ENCODE measurements at places on chromosomes 7 and 10.

- no peak for DNase-seq
- no peaks in the 10 kb centered on the region for H3K27me3 ChIP-seq
- no peaks in the 10 kb centered on the region for H3K36me3 ChIP-seq
- no peak overlapping the region for H3K27ac ChIP-seq
- no peaks in the 10 kb centered on the region for H3K4me1 ChIP-seq
Measured at GRCh38 chr10:12638103-12638502, 288.8 kb downstream of the CAMK1D start.

GRCh38 chr7:46654546-46655443, 733.7 kb upstream of the IGFBP3 start:
- H3K4me3 ChIP-seq: no peak overlapping the region
- H3K27me3 ChIP-seq: no peaks in the 10 kb centered on the region
- no peak for DNase-seq

- peaks cover 31% of the 10 kb centered on the region for H3K36me3 ChIP-seq
- no peak overlapping the region for H3K27ac ChIP-seq
- no peaks in the 10 kb centered on the region for H3K4me1 ChIP-seq
- DNase-seq: no peak
- no peaks in the 10 kb centered on the region for H3K27me3 ChIP-seq
Measured at GRCh38 chr7:97865104-97865503, 7.1 kb downstream of the ASNS start.

DNA sequence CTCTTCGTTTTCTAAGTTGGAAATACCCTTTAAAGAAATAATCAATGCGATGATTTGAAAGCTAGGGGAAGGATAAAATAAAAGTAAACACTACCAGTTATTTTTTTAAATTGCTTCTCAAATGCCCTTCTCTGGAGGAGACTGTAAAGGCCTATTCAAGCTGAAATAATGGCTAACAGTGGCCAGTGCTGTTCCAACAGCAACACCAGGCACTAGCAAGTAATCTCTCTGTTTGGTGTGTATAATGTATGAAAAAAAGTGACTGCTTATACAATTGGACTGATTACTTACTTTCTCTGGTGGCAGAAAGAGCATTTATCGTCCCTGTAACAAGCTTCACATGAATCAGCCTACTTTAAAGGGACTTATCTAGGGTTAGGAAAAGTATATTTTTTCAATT, 102.7 kb downstream of the CSTF2T start:
- no peaks in the 10 kb centered on the region for H3K36me3 ChIP-seq
- no peak overlapping the region for H3K27ac ChIP-seq
- no peaks in the 10 kb centered on the region for H3K27me3 ChIP-seq
- DNase-seq: no peak
- H3K4me1 ChIP-seq: no peaks in the 10 kb centered on the region

DNA sequence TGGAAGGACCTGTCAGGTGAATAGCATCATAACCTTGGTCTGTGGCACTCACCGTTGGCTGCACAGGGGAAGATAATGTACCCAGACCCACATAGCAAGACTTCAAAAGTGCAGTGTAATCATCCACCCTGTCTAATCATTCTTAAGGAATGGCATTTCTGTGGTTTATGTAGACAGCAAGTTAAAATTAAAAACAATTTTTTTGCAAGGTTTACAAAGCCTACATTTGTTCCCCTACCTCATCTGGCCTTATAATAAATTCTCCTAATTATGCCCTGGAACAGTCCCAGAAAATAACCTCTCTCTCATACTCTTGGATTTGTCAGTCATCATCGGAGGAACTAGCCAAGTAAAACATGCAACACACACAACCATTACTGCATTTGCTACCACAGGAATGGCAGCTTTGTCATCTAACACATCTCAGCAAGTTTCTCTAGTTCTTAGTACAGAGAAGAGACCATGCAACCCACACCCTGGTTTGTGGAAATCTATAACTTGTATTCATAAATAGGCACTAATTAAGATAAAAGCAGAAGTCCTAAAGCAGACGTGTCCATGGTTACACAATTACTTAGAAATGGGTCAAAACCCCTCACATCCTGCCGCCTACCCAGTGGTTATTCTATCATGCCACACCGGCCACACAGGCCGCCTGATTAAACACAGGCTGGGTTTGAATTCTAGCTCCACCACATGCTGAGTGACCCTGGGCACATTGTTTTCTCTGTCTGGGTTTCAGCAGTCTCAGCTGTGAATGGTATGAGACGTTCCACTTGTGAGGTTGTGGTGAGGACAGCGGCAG, 19.1 kb downstream of the ABLIM1 start:
- no peak overlapping the region for H3K27ac ChIP-seq
- H3K27me3 ChIP-seq: no peaks in the 10 kb centered on the region
- H3K4me3 ChIP-seq: no peak overlapping the region
- no peaks in the 10 kb centered on the region for H3K36me3 ChIP-seq
- no peak for DNase-seq

DNA sequence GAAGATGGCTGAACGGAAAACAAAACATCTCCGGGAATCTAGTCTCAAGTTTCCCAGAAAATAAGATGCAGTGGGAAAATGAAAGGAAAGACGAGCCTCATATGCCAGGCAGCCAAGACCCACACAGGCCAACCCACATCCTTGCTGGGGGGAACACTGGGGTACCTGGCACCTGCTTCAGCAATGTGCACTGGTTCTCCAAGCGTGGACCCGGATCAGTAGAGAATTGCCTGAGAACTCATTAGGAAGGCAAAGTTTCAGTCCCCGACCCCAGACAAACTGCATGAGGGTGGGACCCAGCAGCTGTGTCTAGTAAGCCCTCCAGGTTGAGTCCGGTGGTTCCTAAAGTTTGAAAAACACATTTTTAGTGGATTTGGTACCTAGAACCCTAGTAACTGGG, 18.4 kb downstream of the FAM53B start:
- no peaks in the 10 kb centered on the region for H3K27me3 ChIP-seq
- H3K36me3 ChIP-seq: no peaks in the 10 kb centered on the region
- no peak overlapping the region for H3K4me3 ChIP-seq
- no peak overlapping the region for H3K27ac ChIP-seq
- peaks cover 99% of the 10 kb centered on the region for H3K4me1 ChIP-seq

- H3K4me1 ChIP-seq: peaks cover 41% of the 10 kb centered on the region
- H3K36me3 ChIP-seq: no peaks in the 10 kb centered on the region
- H3K4me3 ChIP-seq: no peak overlapping the region
Measured at GRCh38 chr10:4944841-4945240, 18.4 kb upstream of the AKR1C1 start.

GRCh38 chr7:141649137-141649864, 52.7 kb downstream of the DENND11 start:
- H3K27me3 ChIP-seq: no peaks in the 10 kb centered on the region
- H3K4me3 ChIP-seq: no peak overlapping the region
- H3K27ac ChIP-seq: no peak overlapping the region
- peaks cover 17% of the 10 kb centered on the region for H3K36me3 ChIP-seq
- DNase-seq: no peak

DNA sequence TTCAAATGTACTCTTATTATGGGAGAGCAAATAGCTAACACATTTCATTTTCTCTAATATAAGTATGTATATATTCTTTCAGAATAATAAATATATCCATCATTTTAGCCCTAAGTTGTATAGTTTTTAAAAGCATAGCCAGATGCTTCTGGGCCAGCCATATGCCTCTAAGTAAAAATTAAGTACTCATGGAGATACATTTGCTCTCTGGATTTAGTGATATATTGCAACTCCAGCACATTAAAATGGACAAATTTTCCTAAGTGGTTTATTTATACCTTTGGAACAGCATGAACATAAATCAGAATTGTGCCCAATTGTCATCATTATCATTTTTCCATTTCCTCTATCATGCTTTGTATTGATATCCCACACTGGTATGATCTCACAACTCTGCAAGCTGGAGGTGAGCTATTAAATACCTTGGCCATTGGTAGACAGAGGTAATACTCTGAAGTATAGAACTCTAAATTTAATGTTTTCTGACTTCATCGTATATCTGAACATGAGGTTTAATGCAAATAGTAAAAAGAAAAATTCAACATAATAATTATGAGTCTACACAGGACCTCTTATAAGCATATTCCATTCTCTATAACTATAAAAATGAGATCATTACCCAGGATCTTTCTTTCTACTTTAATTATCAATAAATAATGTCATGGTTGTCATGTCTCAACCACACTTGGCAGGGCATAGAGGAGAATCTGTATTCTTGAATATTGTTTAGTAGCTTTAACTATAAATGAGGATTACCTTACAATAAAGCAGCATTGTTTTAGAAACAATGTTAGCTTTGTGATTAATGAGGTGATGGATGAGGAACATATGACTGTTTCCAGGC, 90.8 kb downstream of the AGMO start:
- no peaks in the 10 kb centered on the region for H3K36me3 ChIP-seq
- no peak overlapping the region for H3K4me3 ChIP-seq
- DNase-seq: no peak
- no peaks in the 10 kb centered on the region for H3K4me1 ChIP-seq
- no peaks in the 10 kb centered on the region for H3K27me3 ChIP-seq

GRCh38 chr10:61065051-61065450, 121.1 kb upstream of the RHOBTB1 start:
- no peak for DNase-seq
- no peaks in the 10 kb centered on the region for H3K27me3 ChIP-seq
- no peak overlapping the region for H3K27ac ChIP-seq
- H3K36me3 ChIP-seq: no peaks in the 10 kb centered on the region
- H3K4me1 ChIP-seq: no peaks in the 10 kb centered on the region
- no peak overlapping the region for H3K4me3 ChIP-seq

DNA sequence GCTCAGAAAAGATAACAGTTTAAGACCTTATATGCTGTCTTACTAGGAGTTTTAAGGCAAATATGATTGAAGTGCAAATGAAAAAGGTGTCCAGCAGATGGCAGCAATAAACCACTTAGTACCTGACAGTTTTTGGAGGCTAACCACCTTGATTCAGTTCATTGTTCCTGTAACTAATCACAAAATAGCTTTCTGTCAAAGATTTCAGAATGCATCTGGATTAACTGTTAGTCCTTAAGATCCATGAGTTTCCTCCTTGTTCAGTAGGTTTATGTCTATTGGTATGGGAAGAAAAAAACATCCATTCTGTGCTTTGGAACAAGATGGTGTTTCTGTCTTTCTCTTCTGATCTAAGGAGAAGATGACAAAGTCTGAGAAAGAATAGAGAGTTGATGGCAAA, 46.6 kb downstream of the CCSER2 start:
- peaks cover 28% of the 10 kb centered on the region for H3K36me3 ChIP-seq
- H3K27ac ChIP-seq: no peak overlapping the region
- no peaks in the 10 kb centered on the region for H3K27me3 ChIP-seq

- H3K27ac ChIP-seq: no peak overlapping the region
- H3K4me1 ChIP-seq: no peaks in the 10 kb centered on the region
- H3K36me3 ChIP-seq: peaks cover 62% of the 10 kb centered on the region
- no peaks in the 10 kb centered on the region for H3K27me3 ChIP-seq
- H3K4me3 ChIP-seq: no peak overlapping the region
Measured at GRCh38 chr10:67925449-67926005, 41.1 kb downstream of the SIRT1 start.

DNA sequence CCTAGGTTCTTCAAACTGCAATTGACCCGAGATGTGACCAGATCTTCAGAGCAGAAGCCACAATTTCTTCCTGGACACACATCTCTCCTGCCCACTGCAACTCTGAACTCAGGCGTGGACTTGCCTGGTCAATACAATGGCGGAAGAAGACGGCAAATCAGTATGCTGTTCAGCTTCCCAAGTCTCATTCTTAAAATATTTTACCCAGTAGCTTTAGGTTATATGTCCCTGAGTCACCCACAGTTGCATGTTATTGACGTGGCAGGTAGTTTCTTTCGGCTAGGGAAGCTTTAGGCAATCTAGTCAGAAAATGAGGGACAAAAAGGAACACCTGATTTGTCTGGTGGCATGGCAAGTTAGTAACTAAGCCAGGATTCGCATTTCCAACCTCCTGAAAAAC, 22.5 kb downstream of the CEP41 start:
- H3K4me3 ChIP-seq: no peak overlapping the region
- H3K27me3 ChIP-seq: no peaks in the 10 kb centered on the region
- DNase-seq: no peak

DNA sequence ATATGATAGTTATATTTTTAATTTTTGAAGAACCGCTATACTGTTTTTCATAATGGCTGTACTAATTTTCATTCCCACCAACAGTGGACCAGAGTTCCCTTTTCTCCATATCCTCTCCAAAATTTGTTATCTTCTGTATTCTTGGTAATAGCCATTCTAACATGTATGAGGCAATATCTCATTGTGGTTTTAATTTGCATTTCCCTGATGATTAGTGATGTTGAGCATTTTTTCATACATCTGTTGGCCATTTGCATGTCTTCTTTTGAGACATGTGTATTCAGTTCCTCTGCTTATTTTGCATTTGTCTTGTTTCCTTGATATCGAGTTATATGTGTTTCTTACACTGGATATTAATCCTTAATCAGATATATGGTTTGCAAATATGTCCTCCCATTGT, 770.8 kb upstream of the MBL2 start:
- no peak for DNase-seq
- no peak overlapping the region for H3K27ac ChIP-seq
- no peaks in the 10 kb centered on the region for H3K27me3 ChIP-seq
- no peaks in the 10 kb centered on the region for H3K36me3 ChIP-seq

- no peaks in the 10 kb centered on the region for H3K4me1 ChIP-seq
- no peaks in the 10 kb centered on the region for H3K36me3 ChIP-seq
- no peak for DNase-seq
- no peak overlapping the region for H3K4me3 ChIP-seq
- H3K27me3 ChIP-seq: no peaks in the 10 kb centered on the region
Measured at GRCh38 chr7:134180376-134180775, 53.2 kb downstream of the LRGUK start.

DNA sequence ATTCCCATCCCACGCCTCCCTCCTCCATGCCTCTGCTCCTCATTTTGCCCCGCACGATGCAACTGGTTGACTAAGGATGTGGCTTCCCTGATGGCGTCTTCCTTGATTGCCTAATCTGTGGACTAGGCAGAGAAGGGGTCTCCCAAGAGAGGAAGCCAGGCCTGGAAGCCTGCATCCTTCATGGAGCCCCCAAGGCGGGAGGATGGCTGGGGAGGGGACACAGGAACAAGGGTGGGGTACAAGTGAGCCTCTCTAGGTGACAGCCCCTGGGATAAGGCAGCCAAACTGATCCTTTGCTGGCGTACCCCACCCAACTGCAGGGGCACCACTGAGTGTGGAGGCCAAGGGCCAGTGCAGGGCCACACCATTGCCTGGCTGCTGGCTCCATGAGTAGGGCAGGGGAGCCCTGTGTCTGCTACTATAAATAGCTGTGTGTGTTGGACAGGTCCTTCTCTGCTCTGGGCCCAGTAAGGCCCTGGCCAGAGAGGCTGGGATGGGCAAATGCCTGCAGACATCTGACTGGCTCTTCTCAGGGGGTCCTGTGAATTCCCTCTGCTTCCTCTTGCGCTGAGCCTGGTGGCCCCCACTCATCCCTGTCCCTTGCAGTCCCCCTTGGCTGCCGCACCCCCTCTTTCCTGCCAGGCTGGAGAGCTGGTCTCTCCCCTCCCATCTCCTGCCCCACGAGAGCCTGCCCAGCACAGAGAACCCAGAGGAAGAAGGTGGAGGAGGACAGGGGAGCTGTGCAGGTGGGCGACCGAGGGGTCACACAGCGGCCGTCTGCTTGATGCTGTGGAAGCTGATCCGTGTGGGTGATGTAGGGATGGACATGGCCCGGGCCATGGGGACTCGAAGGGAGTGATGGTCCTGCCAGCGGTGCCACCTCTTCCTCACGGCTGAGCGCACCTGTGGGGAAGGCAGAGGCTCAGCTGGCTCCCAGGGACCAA, 29.3 kb downstream of the CRHR2 start:
- no peaks in the 10 kb centered on the region for H3K4me1 ChIP-seq
- no peak overlapping the region for H3K27ac ChIP-seq
- H3K27me3 ChIP-seq: no peaks in the 10 kb centered on the region

GRCh38 chr7:32048970-32049491, 21.2 kb downstream of the PDE1C start:
- no peak overlapping the region for H3K4me3 ChIP-seq
- H3K27me3 ChIP-seq: no peaks in the 10 kb centered on the region
- no peaks in the 10 kb centered on the region for H3K36me3 ChIP-seq
- no peak for DNase-seq

GRCh38 chr10:96292971-96293920, 11.0 kb upstream of the DNTT start:
- no peaks in the 10 kb centered on the region for H3K36me3 ChIP-seq
